ENCODE measurements at places on chromosomes 12 and 14. TPM values are rescaled to one million over a fixed set of nuclear protein-coding genes. Genes with fewer than 3 reads are reported as not detected.

GRCh38 chr12:5561057-5561456 is 129.1 kb downstream of the NTF3 start:
- H3K36me3 ChIP-seq = no peaks in the 10 kb centered on the region
- H3K27ac ChIP-seq = no peak overlapping the region
- no peak overlapping the region for H3K4me3 ChIP-seq
- DNase-seq = no peak
- H3K27me3 ChIP-seq = peaks cover 23% of the 10 kb centered on the region

GARIN6 gene
- total RNA-seq = not detected

DNA sequence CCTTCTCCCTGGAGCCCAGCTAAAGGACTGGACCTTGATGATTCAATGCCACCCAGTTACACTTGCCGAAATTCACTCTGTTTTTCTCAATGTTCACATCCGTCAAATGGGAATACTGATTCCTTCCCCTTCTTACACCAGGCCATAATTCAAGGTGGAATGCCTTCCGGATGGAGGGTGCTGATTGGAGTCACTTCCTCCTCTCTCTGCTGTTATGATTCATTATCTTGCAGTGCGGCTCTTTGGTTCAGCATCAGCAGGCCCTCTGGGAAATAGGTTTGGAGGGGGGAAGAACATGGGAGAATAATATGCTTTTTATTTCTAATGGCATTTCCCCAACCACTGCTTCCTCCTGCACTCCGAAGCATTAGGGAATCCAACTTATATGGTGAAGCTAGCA is 390.6 kb upstream of the TBX3 start:
- H3K27me3 ChIP-seq = no peaks in the 10 kb centered on the region
- H3K4me1 ChIP-seq = no peaks in the 10 kb centered on the region
- no peak overlapping the region for H3K27ac ChIP-seq
- H3K4me3 ChIP-seq = no peak overlapping the region
- no peaks in the 10 kb centered on the region for H3K36me3 ChIP-seq
- DNase-seq = no peak

GRCh38 chr14:101562659-101563351 is 1.5 kb downstream of the DIO3 start:
- peaks cover 14% of the 10 kb centered on the region for H3K36me3 ChIP-seq
- H3K27ac ChIP-seq = no peak overlapping the region
- H3K4me3 ChIP-seq = no peak overlapping the region
- no peak for DNase-seq

DNA sequence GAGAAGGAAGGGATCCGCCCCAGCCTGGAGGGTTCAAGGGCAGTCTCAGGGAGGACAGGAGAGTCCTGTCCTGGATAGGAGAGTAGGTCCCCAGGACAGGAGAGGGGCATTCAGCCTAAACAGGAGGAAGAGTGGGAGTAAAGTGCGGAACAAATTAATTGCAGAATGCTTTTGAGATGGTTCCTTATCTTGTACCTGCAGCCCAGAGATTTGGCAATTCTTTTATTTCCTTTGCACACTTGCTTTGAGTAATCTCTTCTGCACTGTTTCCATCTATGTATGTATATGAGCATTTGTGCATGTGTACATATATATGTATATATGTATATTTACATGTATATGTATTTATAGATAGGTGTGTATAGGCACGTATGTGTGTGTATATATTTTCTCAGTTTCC is 22.7 kb downstream of the PLEK2 start:
- H3K36me3 ChIP-seq = no peaks in the 10 kb centered on the region
- DNase-seq = no peak
- H3K27ac ChIP-seq = peak overlapping the region; percentile 24
- no peak overlapping the region for H3K4me3 ChIP-seq
- no peaks in the 10 kb centered on the region for H3K27me3 ChIP-seq
- peaks cover 8% of the 10 kb centered on the region for H3K4me1 ChIP-seq

GRCh38 chr12:2323532-2324255 is 270.9 kb downstream of the CACNA1C start:
- H3K4me3 ChIP-seq = no peak overlapping the region
- no peak for DNase-seq

GRCh38 chr12:102465762-102466560 is 14.4 kb downstream of the IGF1 start:
- H3K27ac ChIP-seq = no peak overlapping the region
- H3K27me3 ChIP-seq = peaks cover 24% of the 10 kb centered on the region
- H3K36me3 ChIP-seq = no peaks in the 10 kb centered on the region
- DNase-seq = no peak

GRCh38 chr14:23145794-23146350 is 26.8 kb upstream of the CEBPE start:
- H3K36me3 ChIP-seq = peaks cover 5% of the 10 kb centered on the region
- no peak overlapping the region for H3K4me3 ChIP-seq
- H3K27ac ChIP-seq = no peak overlapping the region
- DNase-seq = no peak
- peaks cover 38% of the 10 kb centered on the region for H3K27me3 ChIP-seq
- peaks cover 2% of the 10 kb centered on the region for H3K4me1 ChIP-seq

AMHR2 gene
- not detected for total RNA-seq

LRRC43 gene
- total RNA-seq = not detected

GRCh38 chr14:89032086-89032649 is 207.7 kb downstream of the TTC8 start:
- DNase-seq = no peak
- H3K4me3 ChIP-seq = no peak overlapping the region
- peaks cover 2% of the 10 kb centered on the region for H3K4me1 ChIP-seq
- peaks cover 76% of the 10 kb centered on the region for H3K27me3 ChIP-seq
- peaks cover 8% of the 10 kb centered on the region for H3K36me3 ChIP-seq

GRCh38 chr12:90695415-90695814 is 259.6 kb downstream of the CCER1 start:
- no peak overlapping the region for H3K4me3 ChIP-seq
- H3K36me3 ChIP-seq = no peaks in the 10 kb centered on the region
- H3K27me3 ChIP-seq = no peaks in the 10 kb centered on the region
- H3K27ac ChIP-seq = no peak overlapping the region
- DNase-seq = no peak

DNA sequence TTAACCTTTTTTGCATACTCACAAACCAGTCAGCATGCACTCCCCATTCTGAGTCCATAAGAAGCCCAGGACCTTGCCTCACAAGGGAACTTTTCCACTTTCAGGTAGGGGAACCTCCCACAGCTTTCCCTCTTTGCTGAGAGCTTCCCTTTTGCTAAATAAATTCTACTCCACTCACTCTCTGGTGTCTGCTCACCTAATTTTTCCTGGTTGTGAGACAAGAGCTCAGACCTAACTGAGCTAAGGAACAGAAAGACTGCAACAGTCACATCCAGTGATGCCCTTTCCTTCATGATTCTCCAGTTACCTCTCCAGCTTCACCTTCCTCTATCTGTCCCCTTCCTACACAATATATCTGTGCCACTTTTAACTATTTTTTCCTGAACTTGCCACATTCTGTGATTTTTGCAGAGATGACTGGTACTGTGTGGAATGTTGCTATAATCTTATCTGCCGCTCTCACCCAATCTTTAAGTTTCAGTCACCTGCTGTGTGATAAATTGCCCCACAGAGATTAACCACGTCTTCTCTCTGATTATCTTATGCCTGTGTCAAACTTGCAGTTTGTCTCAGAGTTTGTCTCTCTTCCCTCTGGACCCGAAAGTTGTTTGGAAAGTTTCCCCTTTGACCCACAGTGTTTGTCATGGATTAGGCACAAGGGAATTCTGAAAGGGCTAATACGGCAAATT is 737.1 kb upstream of the FLRT2 start:
- no peak for DNase-seq
- no peak overlapping the region for H3K4me3 ChIP-seq
- H3K36me3 ChIP-seq = no peaks in the 10 kb centered on the region
- no peaks in the 10 kb centered on the region for H3K27me3 ChIP-seq

DICER1 gene
- total RNA-seq = 44.0 TPM

DNA sequence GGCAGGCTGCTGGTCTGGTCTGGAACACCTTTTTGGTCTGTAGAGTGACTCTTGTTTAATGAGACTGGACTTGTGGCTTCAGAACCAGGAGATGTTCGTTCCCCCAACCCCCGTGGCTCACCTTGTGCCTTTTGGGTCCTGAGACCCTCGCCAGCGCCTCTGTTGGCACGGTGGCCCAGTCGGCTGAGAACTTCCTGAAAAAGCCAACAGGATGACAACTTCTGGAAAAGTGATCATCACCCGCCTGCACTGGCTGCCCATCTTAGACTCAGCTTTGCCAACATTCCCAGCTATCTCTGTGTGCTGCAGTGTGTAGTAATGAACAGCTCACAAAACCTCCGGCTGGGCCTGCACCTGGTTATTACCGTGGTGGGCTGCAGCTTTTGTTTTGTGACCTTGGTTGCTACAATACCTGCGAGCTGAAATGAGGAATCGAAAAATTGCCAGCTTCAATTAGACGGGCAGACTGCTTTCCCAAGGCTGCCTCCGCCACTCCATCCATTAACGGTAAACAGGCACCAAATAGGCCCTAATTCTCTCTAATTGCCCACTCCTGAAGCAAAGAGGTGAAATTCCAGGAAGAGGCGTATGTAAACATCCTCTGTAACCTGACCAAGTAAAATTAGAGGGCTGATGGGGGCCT is 16.0 kb downstream of the MEG3 start:
- no peaks in the 10 kb centered on the region for H3K4me1 ChIP-seq
- peaks cover 39% of the 10 kb centered on the region for H3K27me3 ChIP-seq
- H3K27ac ChIP-seq = no peak overlapping the region
- DNase-seq = no peak
- no peak overlapping the region for H3K4me3 ChIP-seq

GRCh38 chr12:68745904-68746571 is at the start of gene SLC35E3:
TSS of gene SLC35E3 (plus strand) at chr12:68746176. CDS start at chr12:68746378, 202 bp downstream.
- no peaks in the 10 kb centered on the region for H3K27me3 ChIP-seq
- peak within 1 kb of the TSS; percentile 98 for H3K4me3 ChIP-seq
- H3K4me1 ChIP-seq = peaks cover 29% of the 10 kb centered on the region

CPNE8 gene
- total RNA-seq = 5.9 TPM

DNA sequence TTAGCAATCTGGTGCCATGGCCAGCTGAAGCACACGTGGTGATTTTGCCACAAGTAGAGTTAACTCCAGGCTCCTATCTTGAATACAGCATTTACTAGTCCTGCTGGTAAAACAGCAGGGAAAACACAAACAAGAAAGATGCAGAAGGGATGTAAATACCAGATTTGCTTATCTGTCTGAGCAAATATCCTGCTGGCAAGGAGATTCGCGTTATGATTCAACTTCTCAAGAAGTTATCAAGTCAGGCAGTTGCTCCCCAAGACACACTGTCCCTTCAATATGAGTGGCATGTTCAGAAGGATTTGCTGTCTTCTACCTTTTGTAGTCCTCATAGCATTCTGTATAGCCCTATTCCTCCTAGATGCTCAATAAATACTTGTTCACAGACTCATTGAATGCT is 171.2 kb upstream of the EGLN3 start:
- no peak overlapping the region for H3K27ac ChIP-seq
- no peak overlapping the region for H3K4me3 ChIP-seq
- peaks cover 8% of the 10 kb centered on the region for H3K4me1 ChIP-seq
- no peak for DNase-seq
- peaks cover 7% of the 10 kb centered on the region for H3K27me3 ChIP-seq

DNA sequence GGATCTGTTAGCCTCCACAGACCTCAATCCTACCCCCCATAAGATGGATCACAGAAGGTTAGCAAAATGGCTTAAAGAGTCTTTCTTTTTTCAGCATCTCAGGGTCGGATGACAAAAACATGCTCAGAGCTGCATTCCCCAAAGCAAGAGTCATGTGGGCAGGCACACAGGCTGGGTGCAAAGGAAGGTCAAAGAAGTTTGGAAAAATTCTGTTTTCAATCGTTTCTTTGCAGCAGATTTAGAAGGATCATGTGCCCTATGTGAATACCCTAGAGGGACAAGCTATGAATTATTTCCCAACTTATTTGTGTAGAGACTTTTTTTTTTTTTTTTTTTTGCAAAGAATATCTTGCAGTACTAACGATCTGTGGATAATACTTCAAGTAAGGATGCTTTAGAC is 845.4 kb downstream of the VRK1 start:
- no peak overlapping the region for H3K4me3 ChIP-seq
- H3K27me3 ChIP-seq = no peaks in the 10 kb centered on the region
- DNase-seq = no peak
- no peak overlapping the region for H3K27ac ChIP-seq
- no peaks in the 10 kb centered on the region for H3K36me3 ChIP-seq

SLCO1B3 gene
- total RNA-seq = not detected

DNA sequence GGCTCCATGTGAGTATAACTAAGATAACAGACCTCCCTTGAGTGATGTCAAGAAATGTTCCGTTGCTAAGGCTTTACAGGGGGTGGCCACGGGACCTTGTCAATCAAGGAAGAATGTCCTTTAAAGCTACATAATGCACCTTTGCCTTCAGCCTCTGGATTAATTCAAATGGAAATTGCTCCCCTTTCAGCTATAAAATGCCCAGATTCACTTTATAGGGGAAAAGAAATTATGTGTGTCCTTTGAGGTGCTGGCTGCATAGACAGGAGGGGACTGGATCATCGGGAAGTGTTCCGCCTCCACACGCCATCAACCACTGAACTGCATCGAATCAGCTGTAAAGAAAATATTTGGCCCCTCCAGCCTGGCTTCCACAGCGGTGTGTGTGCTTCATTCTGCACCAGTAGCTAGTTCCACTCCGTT is 415.4 kb downstream of the DPF3 start:
- no peaks in the 10 kb centered on the region for H3K27me3 ChIP-seq
- no peak overlapping the region for H3K4me3 ChIP-seq
- no peak for DNase-seq

RGS6 gene
- 11.1 TPM for total RNA-seq
